ENCODE measurements at places on chromosomes 7 and 10. TPM values are rescaled to one million over a fixed set of nuclear protein-coding genes. Genes with fewer than 3 reads are reported as not detected.

DNA sequence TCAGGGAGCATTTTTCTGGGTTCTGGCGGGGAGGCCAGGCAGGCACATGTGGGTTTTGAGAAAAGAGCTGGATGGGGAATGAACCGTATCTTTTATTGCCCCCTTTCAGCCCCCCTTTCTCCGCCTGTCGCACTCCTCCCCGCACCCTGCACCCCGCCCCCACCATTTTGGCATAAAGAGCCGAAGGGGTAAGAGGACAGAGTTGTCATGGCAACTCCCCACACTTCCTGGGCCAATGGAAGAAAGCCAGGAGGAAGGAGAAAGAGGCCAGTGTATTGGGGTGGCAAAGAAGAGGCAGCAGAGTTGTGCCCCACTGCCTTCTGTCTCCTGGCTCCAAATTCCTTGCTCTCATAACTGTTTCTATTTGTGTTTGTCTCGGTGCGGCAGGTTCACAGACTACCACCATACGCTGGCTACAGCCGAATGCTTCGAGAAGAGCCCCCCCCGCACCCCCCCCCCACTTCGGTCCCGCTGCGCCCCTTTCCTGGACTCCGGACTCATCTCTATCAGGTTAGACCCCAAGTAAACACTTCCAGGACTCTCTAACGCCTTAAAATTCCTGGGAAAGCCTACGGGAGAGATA, 3.4 kb downstream of the KCNIP2 start:
- DNase-seq: no peak

Gene LRRD1
- 0.19 TPM for polyA plus RNA-seq

Gene ANKRD7
- not detected for polyA plus RNA-seq

DNA sequence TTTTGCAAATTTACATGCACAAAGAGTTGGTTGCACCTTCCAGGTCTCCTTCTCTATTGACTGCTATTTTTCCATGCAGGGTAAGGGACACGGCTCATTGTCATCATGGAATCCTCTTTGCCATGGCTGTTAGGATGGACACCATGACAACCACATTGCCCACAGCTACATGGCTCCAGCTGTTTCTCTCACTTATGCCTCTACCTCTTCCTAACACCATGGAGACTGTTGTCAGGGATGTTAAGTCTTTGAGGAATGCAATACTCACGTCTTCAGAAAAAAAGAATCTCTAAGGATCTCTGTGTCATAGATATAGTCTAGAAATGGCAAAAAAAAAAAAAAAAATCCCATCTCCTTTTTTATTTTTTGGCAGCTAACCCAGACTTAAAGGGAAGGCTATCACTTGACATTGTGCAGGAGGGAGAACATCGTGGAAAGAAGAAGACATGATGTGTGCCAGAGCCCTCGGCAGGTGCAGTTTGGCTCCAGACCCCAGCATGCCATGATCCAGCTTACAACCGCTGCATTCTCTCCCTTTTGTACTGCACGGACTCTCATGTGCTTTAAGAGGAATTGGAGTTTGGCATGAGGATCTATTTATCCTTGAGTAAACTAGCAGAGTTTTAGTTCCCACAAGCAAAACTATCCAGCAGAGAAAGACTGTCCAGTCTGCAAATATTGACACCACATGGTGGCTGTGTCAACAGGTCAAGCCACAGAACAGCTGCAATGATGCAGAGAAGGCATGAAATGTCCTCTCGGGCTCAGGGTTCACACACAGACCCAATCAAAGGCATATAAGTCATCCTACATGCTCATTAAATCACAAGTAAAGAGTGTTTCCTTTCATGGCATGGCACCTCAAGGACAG, 70.8 kb downstream of the FRMD4A start:
- peak; percentile 71 for DNase-seq

Gene C10orf67
- polyA plus RNA-seq: 0.21 TPM

GRCh38 chr7:39749177-39749576, 125.8 kb downstream of the RALA start:
- peak; percentile 47 for DNase-seq

Data from muscle of back (tissue), 13 donors.